ENCODE measurements at places on chromosomes 13 and 19.

DNA sequence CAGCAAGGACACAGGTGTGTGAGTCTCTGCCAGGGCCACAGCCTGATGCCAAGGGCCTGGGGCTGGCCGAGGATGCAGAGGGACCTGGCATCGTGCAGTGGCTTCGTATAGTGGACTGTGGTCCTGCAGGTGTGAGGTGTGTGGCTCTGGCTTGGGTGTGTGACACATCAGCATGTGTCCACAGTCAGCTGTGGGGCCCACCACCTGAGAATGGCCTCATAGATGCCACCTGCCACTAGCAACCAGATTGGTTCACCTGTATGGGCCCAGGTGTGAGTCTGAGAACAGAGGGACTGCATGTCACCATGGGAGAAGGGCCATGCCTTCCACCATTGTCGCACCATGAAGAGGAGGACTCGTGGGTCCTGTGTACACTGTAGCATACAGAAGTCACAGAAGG lies 2.4 kb downstream of the PPP1R14A start:
- no peak for DNase-seq

- DNase-seq: no peak
Measured at GRCh38 chr19:35911790-35912189, 3.7 kb upstream of the TYROBP start.

GRCh38 chr19:7980168-7980567 lies 25.3 kb downstream of the ELAVL1 start:
- DNase-seq: no peak

DNA sequence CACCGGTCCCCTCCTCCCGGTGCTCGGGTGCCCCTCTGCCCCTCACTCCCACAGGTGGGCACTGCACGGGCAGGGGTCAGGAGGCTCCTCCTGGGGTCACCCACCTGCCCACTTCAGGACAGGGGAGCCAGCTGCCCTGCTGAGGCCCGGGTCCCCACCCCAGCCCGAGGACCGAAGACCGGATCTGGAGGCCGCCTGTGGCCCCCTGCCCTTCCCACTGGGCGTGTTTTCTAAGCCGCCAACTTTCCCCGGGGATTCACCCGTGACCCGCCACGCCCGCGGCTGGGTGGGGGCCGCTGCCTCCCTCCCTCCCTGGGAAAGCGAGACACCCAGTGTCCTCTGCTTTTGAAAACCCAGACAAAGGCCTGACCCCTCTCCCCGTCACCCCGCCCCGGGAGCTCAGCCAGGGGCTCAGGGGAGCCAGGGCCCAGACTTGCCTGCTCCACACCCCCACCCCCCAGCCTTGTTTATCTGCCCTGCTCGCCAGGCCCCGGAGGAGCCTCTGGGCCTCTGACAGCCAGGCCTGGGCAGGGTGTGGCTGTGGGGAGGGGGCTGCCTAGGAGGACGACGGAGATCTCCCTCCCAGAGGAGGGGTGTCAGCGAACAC lies 1.3 kb downstream of the PALM start:
- no peak for DNase-seq

- DNase-seq: no peak
Measured at GRCh38 chr13:100124265-100124664, 35.4 kb downstream of the PCCA start.

DNA sequence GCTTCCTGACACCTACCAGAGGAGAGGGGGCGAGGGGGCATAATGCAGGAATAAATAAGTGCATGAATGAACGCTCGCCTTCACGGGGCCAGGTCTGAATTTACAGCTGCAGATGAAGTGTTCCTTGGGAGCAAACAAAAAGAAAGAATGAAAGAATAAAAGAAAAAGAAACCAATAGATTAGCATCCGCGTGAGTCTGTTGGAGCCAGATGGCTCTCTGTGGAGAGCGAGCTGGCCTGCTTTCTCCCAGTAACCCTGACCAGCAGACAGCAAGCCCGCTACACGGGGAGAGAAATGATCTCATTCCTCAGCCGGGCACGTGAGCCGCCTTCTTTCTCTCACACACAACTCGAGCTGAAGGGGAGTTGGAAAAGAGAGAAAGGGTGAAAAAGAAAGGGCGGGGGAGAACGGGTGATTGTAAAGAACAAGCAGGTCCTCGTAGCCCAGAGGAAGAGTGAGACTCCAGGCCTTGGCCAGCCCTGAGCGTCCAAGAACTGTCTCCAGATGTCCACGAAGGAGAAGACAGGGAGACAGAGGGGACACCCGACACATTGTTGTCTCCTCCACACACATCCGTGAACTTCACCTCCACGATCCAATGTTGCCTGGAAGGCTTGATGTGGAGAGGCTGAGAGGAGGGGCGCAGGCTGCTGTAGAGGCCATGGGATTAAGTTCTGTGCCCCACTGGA lies 81.4 kb downstream of the RNASEH2B start:
- DNase-seq: no peak
